ENCODE measurements at places on chromosomes 4 and X.

DNA sequence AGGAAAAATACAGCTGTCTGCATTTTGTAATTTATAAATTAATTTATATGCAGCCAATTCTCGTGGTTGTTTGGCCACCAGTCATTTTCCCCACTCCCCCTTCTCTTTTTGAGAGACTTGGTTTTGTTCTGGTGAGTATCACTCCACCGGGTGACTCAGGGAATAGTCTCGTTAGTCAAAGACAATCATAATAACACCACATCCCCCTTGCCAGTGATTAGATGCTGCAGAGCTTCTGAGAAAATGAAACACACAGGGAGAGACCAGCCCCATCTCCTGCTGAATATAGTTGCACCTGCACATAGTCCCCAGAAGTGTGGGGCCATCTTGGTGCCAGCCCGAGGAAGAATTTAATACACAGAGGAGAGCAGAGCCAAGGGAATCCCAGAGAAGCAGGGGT, 8.0 kb upstream of the FNIP2 start:
- DNase-seq, result no peak

GRCh38 chr4:94926936-94927335, 169.2 kb downstream of the BMPR1B start:
- no peak for DNase-seq

DNA sequence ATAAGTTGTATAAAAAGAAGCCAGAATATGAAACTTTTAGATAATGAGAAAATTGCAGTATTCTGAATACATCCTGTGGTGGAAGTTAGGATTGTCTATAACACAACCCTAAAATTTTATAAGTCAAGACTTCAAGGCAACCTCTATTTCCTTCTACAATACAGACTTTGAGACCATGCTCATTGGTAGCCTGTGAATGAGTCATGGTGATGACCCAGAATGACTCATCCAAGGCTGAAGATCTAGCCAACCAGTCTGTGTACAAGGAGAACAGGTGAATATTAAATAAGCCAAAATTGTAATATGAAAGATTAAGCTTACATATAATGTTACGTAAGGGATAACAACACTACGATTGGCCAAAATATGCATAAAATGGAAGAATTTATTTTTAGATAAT, 475.9 kb upstream of the GALNT7 start:
- DNase-seq, result no peak

GRCh38 chrX:138710866-138711341, 613 bp downstream of the FGF13 start:
- no peak for DNase-seq

- no peak for DNase-seq
Observed at GRCh38 chrX:116384406-116384954, 51.9 kb upstream of the SLC6A14 start.

DNA sequence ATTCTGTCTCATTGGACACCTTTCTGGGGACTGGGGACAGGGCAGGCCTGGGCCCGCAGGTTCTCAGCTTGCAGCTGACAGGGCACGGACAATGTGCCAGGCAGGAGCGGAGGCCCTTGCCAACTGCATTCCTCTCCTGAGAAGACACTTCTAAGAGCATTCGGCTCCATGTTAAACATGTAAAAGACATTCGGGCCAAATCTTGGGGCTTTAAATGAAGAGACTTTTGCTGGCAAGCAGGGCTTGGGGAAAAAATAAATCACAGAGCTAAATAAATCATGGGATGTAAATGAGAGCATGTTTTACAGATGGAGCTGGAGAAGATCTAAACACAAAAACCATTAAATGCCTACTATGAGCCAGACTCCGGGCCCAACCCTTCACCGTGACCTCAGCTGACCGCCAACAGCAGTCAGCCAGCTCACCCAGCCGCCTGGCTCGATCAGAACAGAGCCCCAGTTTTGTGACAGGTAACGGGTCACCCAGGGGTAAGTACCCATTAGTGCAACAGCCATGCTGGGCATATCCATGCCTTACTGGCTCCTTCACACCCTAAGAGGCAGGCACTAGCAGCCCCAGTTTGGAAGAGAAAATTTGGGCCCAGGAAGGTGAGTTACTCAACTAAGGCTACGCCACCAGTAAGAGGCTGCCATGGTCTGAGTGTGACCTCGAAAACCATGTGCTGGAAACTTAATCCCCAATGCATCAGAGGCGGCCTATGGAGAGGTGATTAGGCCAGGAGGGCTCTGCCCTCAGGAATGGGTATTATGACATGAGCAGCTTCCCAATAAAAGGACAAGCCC, 14.7 kb downstream of the WDR1 start:
- DNase-seq, result no peak

- DNase-seq, result peak; percentile 29
Observed at GRCh38 chrX:133670383-133670782, 255.1 kb upstream of the GPC4 start.

GRCh38 chr4:143403553-143403820, 66.8 kb downstream of the GAB1 start:
- peak; percentile 51 for DNase-seq

DNA sequence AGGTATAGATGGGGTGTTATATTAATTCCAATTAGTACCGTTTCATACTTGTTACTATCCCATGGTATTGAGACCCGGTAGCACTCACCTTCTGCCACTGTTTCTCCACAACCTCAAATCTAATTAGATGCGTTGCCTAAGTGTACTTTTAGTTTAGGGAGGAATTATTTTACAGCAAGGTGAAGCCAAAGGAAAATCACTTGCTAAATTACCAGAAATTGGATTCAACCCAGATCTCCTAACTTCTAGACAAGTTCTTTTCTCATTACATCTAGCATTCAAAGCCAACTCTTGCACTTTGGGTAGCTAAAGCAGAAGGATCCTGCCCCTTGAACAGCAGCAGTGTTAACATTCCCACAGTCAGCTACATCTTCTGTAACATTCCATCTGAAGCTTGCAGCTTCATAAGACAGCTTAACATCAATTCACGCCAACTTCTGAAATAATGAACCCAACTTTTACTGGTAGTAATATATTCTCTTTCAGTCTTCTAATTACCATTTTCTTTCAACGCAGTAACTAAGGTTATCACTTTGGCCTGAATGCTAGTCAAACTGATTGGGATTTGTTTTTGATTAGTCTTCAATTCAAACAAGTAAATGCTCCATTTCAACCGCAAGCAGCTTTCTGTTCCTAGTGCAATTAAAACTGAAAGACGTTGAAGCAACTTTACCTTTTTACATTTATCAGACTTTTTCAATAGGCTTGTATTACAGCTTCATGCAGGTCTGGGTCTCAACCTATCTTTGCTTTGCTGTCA, 934 bp upstream of the SEC31A start:
- peak; percentile 29 for DNase-seq

GRCh38 chr4:147491086-147491485, 10.2 kb downstream of the EDNRA start:
- DNase-seq, result no peak

- no peak for DNase-seq
Observed at GRCh38 chr4:70691661-70692060, 3.3 kb downstream of the UTP3 start.

- peak; percentile 55 for DNase-seq
Observed at GRCh38 chr4:118968005-118968404, 79.4 kb downstream of the SYNPO2 start.

- DNase-seq, result no peak
Observed at GRCh38 chrX:8139716-8140115, 31.4 kb downstream of the VCX2 start.

- DNase-seq, result no peak
Observed at GRCh38 chr4:136908122-136908521, 624.2 kb downstream of the PCDH18 start.

GRCh38 chr4:183449193-183449882, 4.9 kb downstream of the CDKN2AIP start:
- peak; percentile 34 for DNase-seq

GRCh38 chrX:3548765-3549391, 164.6 kb downstream of the PRKX start:
- peak; percentile 1 for DNase-seq
